ENCODE measurements at places on chromosomes 11 and 22.

DNA sequence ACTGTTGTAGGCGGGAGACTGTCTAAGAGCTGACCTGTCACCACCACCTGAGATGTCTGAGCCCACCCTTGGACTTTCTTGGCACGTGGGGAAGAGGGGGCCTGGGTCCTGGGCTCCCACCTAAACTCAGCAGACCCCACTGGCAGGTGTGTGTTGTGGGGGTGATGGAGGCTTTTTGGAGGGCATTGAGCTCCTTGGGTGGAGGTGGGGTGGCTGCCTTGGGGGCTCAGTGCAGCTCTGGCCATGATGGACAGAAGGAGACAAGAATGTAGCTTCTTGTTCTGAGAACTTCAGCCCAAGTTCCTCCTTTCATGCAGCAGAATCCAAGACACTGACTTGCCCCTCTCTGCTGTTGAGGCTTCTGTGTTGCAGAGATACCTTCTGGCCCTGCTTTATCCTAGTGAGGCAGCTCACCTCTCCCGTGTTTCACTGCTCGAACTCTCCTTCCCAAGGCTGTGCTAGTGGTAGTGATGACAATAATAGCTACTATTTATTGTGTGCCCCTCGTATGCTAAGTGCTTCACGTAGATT is 116.6 kb upstream of the OR4B1 start:
- no peak for DNase-seq

DNA sequence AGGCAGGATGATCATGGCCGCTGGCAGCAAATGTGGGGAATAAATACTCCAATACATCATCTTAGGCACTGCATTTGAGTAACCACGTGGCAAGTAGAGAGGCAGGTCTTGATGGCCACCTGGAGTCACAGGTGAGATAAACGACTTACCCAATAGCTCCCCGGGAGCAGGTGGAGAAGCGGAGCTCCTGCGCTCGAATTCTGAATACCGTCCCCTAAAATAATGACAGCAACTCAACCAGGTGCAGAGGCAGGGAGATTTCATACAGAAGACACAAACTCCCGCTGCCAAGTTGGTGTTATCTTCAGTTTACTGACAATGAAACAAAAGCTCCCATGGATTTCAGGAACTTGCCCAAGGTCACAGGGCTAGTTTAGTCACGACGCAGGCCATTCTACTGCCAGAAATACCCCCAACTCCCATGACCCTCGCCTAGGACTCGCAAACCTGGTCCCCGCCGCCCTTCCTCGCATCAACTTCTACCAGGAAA is 437 bp downstream of the SLC43A3 start:
- no peak for DNase-seq

- no peak for DNase-seq
Observed at GRCh38 chr22:45452565-45453379, 39.3 kb downstream of the RIBC2 start.

DNA sequence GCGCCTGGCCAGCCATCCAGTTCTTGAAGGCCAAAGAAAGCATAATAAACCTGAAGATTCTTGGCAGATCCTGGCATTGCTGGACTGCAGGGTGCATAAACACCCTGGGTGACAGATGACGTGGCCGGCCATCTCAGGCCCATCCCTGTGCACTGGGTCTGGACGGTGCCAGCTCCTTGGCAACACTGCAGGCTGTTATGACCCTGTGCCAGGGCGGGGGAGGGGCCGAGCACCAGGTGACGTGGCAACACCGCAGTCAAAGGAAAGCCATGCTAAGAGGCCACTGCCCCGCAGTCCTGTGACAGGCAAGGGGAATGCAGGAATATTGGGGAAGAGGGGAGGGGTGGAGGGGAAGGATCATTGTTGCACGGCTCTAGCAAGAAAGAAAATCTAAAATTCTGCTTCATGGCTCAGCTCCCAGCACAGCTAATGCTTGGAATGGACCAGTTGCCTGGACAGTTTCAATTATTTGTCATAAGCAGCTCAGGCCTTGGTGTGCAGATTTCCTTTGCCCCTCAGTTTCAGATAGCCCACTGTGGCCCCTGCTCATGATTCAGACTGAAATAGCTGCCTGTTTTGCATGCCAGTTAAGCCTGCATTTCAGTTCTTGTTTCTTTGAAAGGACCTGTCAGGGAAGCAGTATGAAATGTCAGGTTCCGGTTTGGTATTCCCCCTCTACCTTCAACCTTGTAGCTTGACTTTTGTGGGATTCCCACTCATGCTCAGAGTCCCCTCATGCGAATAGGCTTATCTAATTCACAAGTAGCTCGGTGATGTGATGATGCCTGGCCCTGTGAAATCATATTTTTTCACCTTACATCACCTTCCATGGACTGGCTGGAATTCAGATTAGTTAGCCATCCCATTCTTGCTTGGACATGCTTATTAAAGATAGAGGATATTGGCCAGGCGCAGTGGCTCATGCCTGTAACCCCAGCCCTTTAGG is 29.7 kb upstream of the DDX6 start:
- peak; percentile 85 for DNase-seq

GRCh38 chr11:34309965-34310364 is 47.8 kb downstream of the ABTB2 start:
- no peak for DNase-seq

DNA sequence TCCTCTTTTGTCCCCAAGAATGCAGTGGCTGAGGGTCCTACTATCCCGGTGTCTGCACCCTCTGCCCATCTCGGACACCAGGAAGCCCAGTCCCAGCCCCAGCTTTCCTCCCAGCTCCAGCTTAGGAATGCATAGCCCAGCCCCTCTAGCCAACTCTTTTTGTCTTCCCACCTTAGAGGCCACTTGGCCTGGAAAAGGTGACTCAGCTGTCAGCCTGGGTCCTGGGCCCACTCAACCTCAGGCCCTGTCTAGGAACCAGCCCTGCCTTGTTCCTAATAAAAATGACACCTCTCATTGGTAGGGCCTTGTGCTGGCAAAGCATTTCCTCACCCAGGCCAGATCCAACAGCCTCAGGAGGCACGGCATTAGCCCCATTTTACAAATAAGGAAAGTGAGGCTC is 28.2 kb downstream of the PDE2A start:
- DNase-seq: no peak

- DNase-seq: no peak
Observed at GRCh38 chr11:117302228-117302627, 11.1 kb downstream of the BACE1-AS start.

GRCh38 chr11:2382129-2382517 is 5.0 kb downstream of the CD81 start:
- DNase-seq: no peak

GRCh38 chr22:46774253-46774979 is 12.0 kb downstream of the TBC1D22A start:
- no peak for DNase-seq

- DNase-seq: no peak
Observed at GRCh38 chr11:32266601-32267000, 168.7 kb downstream of the WT1 start.

DNA sequence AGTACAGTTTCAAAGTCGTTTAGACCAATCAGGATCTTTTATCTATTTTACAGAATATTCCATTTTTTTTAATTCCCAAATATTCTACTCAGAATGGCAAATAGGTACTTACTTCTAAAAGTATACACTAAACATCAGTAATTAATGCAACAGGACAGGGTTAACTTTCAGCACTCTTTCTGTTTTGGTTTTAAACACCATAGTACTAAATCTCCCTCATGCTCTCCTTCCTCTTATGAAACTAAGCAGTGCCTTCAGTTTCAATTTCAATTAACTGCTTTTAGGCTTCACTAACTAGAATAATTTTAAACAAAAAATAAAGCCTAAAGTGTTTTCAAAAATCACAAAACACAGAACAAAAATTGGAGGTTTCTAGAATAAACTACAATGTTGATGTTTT is 57.9 kb downstream of the NOX4 start:
- no peak for DNase-seq

- no peak for DNase-seq
Observed at GRCh38 chr11:45089676-45090499, 56.6 kb upstream of the PRDM11 start.

GRCh38 chr22:43880541-43880991 is 11.2 kb downstream of the PNPLA5 start:
- no peak for DNase-seq

GRCh38 chr11:44630511-44631210 is 65.2 kb downstream of the CD82 start:
- peak; percentile 10 for DNase-seq

DNA sequence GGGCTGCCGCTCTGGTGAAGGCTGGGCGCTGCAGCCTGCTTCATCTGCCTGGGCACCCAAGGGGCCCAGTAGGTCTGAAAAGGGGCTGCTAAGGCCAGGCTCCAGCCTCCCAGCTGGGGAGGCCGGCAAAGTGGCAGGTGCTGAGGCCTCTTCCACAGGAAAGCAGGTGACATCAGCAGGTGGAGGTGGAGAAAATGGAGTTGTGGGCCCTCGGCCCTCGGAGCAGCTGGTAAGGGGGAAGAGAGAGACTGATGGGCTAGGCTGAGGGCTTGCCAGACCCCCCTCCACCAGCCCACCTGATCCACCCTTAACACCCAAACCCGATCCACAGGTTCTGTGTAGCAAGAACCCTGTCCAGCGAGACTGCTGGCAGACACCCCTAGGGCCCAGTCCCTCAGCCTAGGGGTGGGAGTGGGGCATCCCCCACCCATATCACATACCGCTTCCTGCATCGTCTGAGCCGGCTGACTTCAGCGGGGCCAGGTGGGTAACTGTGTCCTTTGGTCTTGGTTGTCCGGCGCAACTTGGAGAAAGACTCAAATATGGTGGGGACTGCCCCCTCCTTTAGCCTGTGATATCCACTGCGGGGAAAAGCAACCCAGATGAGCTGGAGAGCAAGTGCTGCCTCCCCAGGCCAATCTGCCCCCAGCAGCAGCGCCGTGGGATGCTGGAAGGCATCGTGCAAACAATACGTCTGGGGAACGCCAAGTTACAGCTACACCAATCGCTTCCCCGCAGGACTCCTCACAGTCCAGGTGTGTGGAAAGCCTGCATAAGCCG is 1.5 kb downstream of the THAP7 start:
- no peak for DNase-seq

DNA sequence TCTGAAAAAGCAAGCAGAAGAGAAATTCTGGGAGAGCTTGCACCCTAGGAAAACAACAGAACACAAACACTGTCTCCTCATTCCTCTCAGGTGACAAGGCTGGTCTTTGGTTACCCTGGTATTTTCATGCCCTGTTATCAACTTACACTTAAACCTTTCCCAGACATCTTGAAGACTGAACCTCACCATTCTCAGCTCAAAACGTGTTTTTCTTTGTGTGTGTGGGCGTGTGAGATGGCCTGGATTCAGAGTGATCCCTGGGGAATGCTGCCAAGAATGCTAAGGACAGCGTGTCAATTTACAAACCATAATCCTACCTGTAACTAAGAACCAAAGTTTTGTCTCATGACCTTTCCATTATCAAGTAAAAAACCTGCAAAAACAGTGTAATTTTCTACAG is 33.3 kb downstream of the ELF5 start:
- no peak for DNase-seq

GRCh38 chr22:19822301-19823117 is 32.2 kb downstream of the GNB1L start:
- no peak for DNase-seq

DNA sequence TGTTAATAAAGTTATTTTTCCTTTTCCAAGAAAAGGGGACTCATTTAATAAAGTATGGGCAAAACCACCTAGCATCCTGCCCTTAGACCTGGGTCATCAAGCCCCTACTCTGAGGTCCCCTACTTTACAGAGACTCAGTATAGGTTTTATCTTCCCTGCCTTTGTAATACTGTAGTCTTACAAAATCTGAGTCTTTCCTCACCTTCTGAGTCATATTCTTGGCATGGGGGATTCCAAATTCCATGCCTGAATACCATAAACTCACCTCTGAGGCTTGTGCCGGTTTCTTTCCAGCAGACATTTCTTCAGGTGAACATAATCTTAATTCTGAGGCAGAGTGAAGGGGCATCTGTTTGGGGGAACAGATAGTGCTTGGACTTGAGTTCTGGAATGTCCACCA is 282.5 kb downstream of the KCNA4 start:
- no peak for DNase-seq

GRCh38 chr11:65861165-65861505 is 902 bp downstream of the MUS81 start:
- no peak for DNase-seq

DNA sequence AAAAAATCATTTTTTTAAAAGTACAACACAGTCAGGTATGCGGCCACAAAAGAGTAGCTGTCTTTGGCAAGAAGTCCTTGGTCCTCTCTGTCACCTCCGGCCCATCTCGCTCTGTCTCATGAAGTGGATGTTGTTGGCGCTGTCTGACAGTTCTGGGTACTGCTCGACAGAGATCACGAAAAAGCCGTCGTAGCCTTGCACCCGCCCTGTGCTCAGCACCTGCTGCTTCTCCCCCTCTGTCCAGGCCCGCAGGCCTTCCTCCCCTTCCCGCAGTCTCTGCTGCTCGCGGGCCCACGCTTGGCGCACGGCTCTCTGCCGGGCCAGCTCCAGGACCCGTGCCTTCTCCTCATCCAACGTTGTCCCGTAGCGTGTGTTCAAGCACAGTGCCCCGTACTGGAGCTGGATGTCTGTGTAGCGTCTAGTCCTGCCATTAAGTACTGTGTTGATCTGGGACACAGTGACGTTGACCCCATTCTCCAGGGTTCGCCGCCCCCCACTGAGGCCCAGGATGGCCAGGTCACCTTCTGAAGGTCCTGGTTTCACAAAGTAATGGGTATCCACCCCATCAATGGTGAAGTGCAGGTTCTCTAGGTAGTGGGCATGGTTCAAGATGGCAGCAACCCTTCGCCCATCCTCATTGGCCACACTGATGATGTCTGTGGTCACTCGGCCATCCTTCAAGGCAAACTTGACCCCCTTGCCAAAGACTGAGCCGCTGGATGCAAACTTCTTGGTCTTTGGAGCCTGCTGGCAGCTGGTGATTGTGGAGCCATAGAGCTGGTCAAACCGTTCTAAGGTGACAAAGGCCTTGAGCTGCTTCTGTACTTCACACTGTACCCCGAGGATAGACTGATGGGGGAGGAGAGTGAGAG is 83.5 kb upstream of the NARS2 start:
- DNase-seq: no peak

DNA sequence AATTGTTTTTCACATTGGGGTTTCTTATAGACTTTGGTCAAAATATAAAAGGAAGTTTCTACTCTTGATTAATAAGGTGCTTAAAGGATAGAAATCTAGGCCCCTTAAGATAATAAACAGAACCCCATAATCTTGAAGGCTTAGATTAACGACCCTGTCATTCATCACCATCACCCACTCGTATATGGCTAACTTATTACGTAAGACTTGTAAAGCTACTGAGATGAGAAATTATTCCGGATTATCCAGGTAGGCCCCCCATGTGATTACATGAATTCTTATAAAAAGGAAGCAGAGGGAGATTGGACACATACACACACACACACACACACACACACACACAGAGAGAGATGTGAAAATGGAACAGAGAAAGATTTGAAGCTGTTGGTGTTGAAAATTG is 1489.2 kb upstream of the TENM4 start:
- DNase-seq: no peak

GRCh38 chr11:117345039-117345438 is 17.4 kb downstream of the CEP164 start:
- DNase-seq: no peak

- DNase-seq: no peak
Observed at GRCh38 chr11:93279851-93280347, 50.6 kb upstream of the DEUP1 start.

GRCh38 chr11:61756452-61757212 is 4.2 kb downstream of the MYRF start:
- DNase-seq: peak; percentile 83

- no peak for DNase-seq
Observed at GRCh38 chr11:69912911-69913451, 93.8 kb upstream of the FGF3 start.

- no peak for DNase-seq
Observed at GRCh38 chr22:20650294-20651207, 123.4 kb upstream of the SERPIND1 start.

All from colonic mucosa (tissue), 4 donors.